Nephron progenitor cell (in vitro differentiated cells): ENCODE measurements at places on chromosomes 2 and 18.

DNA sequence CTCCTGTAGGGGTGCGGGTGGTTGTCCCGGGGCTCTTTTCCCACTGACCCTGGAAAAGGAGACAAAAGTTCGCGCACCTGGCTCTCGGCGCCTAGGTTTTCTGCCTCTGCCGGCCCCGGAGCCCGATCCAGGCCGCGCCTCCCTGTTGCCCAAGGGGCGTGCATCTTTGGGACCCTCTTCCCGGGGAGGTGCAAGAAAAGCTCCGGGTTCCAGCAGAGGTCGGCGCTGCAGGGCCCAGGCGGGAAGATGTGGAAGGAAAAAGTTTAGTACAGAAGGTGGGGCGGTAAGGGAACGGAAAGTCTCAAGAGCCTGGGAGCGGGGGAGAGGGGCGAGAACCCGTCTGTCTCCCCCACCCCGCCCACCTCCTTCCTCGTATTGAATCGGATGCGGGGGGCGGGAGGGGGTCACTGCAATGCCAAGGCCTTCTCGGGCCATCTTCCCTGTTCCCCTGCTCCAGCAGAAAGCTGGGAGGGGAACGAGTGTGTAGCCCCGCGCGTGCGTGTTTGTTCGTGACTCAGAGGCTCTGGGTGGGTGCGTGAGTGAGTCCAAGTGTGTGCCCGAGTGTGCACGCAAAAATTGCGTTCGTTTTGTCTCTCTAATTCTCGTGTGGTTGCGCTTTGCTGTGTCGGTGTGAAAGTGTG is 6.3 kb upstream of the EN1 start:
- no peak for DNase-seq

DNA sequence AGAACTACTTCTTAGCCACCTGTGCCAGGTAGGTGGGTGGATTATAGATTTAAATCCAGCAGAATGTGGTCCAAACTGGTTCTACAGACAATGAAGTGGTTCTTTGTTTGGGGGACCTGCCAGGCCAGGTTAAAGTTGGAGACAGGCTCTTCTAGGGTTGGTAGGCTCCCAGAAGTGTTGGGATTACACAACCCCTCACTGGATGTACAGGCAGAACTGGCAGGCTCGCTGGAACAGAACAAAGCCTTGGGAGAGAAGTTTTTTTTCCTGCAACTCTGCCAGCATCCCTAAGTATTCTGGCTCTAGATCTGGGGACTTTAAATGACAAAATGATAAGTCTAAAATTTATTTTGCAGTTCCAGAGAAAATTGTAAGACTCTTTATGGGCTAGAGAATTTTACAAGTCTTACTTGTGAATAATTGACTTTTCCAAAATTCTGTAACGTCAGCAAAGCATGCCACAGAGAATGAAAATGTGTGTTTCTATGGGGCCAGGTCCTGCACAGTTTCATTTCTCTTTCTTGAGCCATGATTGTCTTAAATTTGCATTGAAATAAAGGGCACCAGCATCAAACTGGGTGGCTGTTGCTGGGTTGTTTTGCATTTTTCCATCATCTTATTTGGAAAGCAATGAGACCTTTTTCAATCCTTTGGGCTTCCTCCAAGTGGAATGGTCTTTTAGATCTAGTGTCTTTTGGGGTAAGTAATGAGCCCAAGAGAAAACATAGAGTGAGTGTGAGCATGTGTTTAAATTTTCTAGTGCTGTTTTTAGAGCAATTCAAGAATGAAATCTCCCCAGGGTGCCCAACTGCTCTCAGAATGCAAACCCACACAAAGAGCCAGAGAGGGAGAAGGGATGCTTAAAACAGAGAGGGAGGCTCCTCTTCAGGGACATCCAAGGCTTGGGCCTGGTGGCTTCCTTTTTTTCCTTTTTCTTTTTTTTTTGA is 32.4 kb upstream of the ATL2 start:
- no peak for DNase-seq

DNA sequence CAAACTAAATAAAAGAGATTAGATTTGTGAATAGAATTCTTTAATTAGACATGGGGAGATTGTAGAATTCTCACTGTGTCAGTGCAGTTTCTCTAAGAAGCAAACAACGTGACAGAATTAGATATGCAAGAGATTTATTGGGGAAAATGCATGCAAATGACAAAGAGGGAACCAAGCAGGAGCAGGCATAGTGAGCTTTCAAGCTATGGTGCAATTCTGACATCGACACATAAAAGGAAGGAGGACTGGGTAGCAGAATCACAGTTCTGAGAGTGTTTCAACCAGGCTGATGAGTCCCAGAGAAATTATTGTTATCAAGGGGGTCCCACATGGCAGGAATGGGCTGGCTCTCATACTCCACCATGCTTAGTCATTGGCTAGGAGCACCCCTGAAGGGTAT is 338.4 kb downstream of the FIGN start:
- DNase-seq: no peak

- DNase-seq: no peak
Measured at GRCh38 chr2:130371723-130372054, 15.8 kb downstream of the PTPN18 start.

- DNase-seq: peak; percentile 74
Measured at GRCh38 chr2:66574701-66575624, 140.0 kb downstream of the MEIS1 start.

DNA sequence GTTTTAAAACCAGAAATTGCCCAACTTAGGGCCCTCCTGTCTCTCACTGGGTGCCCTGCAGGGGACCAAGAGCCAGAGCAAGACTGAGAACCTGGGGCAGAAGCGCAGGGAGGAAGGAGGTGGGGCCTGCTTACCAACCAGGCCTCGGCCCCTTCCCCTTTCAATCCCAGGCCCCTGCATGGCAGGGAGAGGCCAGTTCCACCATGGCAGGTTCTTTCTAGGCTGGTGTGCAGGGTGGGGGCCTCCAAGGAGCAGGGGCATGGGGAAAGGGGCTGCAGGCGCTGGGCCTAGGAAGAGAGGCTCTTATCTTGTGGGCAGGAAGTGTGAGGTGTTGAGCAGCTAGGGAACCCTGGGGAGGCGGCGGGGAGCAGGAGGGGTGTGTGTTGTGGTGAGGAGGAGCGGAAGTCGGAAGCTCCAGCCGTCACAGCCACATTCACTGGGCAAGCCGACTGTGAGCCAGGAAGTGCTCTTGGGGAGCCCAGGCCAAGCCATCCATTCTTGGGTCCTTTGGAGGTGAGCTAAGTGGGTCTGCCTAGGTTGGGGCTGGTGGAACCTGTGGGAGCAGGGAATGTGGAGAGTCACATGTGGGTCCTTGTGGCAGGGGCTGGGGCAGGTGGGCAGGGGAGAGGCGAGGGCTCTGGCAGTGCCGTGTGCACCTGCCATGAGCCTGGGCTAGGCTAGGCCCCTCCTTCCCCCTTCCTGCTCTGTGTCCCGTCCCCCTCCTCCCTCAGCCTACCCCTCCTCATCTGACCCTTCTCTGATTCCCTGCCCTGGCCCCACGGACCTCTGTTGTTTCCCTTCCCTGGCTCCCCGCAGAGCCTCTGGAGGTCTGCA is at the start of gene PSD4:
TSS of gene PSD4 (plus strand) at position 430 of the 834 bp plus-strand sequence. CDS start 8,486 bp downstream, outside the sequence.
- no peak for DNase-seq

- no peak for DNase-seq
Measured at GRCh38 chr2:30803281-30803680, 4.0 kb downstream of the CAPN13 start.

DNA sequence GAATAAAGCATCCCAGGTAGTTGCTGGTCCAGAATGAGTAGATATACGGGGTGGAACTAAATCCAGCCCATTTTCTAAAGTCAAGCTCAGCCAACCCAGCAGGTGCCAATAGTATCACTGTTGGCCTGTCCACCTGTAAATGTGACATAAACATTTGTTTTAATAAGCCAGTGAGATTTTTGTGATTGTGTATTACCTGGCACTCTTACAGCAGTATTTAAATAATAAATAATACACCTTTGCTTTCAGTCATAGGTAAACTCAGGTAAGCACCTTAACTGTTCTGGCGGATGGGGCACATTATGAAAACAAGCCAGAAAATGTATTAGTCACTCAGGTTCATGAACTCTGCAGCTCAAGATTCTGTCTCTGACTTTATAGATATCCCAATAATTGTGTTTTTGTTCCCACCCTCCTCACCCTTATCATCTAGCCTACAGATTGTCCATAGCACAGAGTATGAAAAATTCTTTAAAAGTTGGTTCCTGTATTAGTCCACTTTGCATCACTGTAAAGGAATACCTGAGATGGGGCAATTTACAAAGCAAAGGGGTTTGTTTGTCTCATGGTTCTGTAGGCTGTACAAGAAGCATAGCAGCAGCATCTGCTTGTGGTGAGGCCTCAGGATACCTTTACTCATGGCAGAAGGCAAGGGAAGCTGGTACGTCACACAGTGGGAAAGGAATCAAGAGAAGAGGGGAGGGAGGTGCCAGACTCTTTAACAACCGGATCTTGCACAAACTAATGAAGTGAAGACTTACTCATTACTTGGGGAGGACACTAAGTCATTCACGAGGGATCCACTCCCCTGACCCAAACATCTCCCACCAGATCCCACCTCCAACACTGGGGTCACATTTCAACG is 73.0 kb upstream of the CYRIA start:
- DNase-seq: no peak

- no peak for DNase-seq
Measured at GRCh38 chr18:5600378-5601071, 56.7 kb upstream of the EPB41L3 start.

- no peak for DNase-seq
Measured at GRCh38 chr2:69997015-69997830, 35.8 kb upstream of the ASPRV1 start.

GRCh38 chr2:189360861-189361260 is 80.4 kb upstream of the WDR75 start:
- DNase-seq: no peak

- DNase-seq: no peak
Measured at GRCh38 chr2:201432621-201433393, 18.5 kb downstream of the TRAK2 start.

- no peak for DNase-seq
Measured at GRCh38 chr2:125364192-125364983, 1291.6 kb upstream of the GYPC start.

- DNase-seq: no peak
Measured at GRCh38 chr2:163717515-163717914, 18.3 kb downstream of the FIGN start.

DNA sequence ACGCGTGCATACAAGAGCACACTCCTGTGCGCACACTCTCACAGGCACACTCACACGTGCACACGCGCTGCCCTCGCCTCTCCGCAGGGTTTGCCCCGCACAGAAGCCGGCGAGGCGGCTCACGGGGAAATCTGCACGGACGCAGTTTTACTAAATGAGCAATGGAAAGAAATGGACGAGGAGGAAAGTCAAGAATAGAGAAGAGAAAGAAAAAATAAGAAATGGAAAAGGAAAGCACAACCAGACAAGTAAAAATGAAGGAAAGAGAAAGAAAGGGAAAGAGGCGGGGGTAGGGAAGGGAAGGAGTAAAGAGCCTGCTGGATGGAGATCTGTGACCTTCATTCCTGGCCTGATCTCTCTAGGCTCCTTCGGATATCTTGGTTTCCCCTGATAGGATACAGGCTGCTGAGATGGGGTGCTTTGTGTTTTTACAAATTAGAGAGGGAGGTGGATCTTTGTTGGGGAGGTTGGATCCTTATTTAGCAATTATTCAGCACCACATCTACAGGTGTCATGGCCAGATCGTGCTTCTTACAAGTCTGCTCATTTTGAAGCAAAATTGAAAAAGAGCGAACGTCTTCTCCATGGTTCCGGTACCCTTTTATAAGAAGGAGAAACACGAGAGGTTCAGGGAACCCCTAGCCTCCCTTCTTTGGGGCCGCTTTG is 693 bp upstream of the LRP2 start:
- DNase-seq: no peak

GRCh38 chr2:17916584-17916983 is 38.1 kb downstream of the KCNS3 start:
- DNase-seq: no peak

DNA sequence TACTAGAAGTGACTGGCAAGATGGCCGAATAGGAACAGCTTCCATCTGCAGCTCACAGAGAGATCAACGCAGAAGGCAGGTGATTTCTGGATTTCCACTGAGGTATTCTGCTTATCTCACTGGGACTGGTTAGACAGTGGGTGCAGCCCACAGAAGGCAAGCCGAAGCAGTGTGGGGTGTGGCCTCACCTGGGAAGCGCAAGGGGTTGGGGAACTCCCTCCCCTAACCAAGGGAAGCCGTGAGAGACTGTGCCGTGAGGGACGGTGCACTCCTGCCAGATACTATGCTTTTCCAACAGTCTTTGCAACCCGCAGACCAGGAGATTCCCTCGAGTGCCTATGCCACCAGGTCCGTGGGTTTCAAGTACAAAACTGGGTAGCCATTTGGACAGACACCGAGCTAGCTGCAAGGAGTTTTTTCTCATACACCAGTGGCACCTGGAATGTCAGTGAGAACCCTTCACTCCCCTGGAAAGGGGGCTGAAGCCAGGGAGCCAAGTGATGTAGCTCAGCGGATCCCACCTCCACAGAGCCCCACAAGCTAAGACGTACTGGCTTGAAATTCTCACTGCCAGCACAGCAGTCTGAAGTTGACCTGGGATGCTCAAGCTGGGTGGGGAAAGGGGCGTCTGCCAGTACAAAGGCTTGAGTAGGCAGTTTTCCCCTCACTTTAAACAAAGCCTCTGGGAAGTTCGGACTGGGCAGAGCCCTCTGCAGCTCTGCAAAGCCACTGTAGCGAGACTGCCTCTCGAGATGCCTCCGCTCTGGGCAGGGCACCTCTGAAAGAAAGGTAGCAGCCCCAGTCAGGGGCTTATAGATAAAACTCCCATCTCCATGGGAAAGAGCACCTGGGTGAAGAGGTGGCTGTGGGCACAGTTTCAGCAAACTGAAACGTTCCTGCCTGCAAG is 40.1 kb downstream of the PLEK start:
- no peak for DNase-seq

DNA sequence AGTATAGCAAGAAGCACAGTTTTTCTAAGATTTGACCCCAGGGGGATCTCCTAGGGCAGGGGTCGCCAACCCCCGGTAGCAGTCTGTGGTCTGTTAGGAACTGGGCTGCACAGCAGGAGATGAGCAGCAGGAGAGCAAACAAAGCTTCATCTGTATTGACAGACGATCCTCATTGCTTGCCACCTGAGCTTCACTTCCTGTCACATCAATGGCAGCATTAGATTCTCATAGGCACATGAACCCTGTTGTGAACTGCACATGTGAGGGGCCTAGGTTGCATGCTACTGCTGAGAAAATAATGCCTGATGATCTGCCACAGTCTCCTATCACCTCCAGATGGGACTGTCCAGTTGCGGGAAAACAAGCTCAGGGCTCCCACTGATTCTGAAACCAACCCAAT is 136.2 kb downstream of the RGPD3 start:
- DNase-seq: no peak

GRCh38 chr2:232458051-232458660 is 2.2 kb downstream of the ALPI start:
- DNase-seq: no peak

DNA sequence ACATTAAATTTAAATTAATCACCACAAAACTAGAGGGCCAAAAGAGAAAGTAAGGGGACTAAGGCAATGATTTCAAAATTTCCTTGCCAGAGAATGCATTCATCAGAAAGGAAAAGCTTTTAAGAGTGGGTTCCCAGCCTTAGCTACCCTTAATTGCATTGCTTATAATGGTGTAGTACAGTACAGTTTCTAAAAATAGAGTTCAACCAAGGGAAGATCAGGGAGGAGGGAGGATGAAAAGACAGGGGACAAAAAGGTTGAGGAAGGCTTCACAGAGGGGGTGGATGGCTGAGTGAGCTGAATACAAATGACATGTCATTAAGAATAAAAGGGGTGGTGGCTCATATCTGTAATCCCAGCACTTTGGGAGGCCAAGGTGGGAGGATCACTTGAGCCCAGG is 119.9 kb downstream of the RBMS1 start:
- no peak for DNase-seq
